H9 (cell line): ENCODE measurements at places on chromosomes 16 and 17.

DNA sequence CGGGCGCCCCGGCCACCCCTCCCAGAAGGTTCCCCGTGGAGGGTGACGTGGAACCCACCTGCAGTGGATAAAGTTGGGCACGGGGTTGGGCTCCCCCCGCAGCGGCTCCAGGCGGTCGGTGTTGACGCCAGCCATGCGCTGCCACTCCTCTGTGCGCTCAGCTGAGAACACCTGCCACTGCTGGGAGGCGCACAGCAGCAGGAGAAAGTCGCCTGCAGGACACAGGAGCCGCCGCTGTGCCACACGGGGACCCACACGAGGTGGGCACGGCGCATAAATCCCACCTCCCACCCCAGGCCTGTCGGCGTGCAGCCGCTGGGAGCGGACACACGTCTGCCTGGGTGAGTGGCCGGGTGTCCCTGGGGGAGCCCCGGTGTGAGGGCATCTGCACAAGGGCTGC lies 20.7 kb downstream of the CTU2 start:
- DNase-seq = no peak

GRCh38 chr16:22335668-22336246 lies 38.5 kb downstream of the POLR3E start:
- no peak for DNase-seq

DNA sequence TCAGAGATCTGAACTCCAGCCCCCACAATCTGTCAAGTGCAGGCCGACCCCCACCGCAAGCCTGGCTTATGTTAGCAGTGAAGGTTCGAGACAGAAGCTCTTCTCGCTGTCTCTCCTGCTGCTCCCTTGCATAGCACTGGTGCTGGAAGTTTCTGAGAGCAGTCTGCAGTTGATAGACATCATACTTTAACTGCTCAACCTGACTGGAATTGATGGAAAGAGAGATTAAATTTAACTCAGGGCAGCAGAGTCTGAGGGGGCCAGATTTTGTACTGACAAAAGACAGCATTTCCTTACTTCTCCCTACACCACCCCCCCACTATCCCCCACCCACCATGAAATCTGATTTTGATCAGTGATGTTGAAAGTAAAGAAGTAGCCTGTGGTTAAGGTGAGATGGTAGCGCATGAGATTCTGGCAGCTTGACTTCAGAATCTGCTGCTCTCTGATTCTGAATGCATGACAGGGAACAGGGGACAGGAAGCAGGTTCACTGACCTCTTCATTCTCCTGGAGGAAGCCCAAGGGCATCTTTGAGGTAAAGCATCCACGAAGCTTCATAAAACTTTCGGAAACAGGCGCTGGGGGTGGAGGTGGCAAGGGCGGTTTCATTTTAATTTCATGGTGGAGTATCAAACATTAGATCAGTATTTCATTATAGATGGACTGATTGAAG lies 44.3 kb upstream of the TMEM97 start:
- no peak for DNase-seq

DNA sequence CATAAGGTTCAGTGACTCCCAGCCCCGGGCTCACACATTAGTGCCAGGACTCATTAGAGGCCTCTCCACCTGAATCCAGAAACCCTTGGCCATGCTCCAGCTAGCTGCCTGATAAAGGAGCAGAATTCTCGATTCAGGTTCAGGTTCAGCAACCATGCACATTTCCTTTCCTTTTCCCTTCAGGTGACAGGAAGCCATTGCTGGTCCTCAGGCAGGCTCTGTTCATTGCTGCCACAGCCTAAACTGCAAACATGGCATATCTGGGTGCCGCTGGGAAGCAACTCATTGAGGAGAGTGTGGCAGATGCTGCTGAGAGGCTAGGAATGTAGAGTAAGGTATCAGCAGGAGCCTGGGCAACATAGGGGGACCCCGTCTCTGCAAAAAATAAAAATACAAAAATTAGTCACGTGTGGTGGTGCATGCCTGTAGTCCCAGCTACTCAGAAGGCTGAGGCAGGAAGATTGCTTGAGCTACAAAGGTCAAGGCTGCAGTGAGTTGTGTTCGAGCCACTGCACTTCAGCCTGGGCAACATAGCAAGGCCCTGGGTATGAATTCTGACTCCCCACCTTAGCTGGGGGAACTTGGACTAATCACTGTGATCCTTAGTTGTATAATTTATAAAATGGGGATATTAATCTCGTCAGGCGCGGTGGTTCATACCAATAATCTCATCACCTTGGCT lies 28.7 kb downstream of the ARL4D start:
- DNase-seq = no peak

DNA sequence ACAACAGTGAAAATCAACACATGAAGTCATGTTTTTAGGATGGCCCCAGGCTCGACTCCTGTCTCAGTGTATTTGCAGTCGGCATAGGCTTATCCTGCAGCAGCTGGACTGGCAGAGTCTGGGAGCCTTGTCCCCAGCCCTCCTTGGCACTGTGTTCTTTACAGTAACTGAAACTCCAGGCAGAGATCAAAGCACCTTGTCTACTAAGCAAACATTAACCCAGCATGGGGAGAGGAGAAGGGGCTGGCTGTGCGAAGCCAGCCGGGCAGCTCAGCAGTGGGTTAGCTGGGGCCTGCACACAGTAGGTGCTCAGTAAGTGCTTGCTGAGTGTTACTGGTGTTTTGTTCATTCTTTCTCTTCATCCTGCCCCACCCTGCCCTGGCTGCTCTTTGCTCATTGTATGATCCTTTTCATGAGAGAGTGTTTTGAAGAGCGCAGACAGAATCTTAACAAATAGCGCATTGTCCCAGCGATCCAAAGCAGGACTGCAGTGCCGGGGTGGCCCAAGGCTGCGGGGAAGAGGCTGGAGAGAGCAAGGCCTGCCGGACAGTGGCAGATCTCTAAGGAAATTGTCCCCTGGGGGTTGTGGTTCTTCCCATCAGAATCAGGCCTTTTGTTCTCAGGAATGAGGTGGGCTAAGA lies 23.5 kb upstream of the ITGB4 start:
- DNase-seq = no peak

DNA sequence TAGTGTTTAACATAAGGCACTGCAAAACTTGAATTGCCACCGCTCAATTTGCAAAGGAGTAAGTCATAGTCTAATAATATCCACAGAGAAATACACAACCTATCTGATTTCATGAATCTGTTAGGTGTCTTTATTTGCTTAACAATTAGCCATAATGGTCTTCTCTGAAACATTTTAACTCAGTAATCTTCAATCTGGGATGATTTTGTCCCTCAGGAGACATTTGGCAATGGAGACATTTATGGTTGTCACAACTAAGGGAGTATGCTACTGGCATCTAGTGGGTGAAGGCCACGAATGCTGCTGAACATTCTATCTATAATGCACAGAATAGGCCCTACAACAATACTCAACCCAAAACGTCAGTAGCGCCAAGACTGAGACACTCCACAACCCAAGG lies 4.3 kb downstream of the UBE2G1 start:
- DNase-seq = no peak

- DNase-seq = no peak
Measured at GRCh38 chr17:49745175-49746139, 18.5 kb downstream of the FAM117A start.

- peak; percentile 88 for DNase-seq
Measured at GRCh38 chr16:89909777-89910716, 8.6 kb upstream of the MC1R start.

GRCh38 chr17:75504347-75505151 lies 10.8 kb downstream of the CASKIN2 start:
- DNase-seq = peak; percentile 84

- DNase-seq = peak; percentile 11
Measured at GRCh38 chr17:77728871-77729270, 229.6 kb upstream of the TNRC6C start.

GRCh38 chr17:28001149-28001548 lies 41.3 kb upstream of the NLK start:
- DNase-seq = no peak

- no peak for DNase-seq
Measured at GRCh38 chr17:82864713-82865248, 25.0 kb upstream of the ZNF750 start.

- DNase-seq = no peak
Measured at GRCh38 chr17:61775364-61775763, 88.0 kb downstream of the BRIP1 start.

- DNase-seq = no peak
Measured at GRCh38 chr16:71631776-71632175, 5.8 kb downstream of the MARVELD3 start.

GRCh38 chr16:19858340-19859018 lies 26.2 kb downstream of the GPRC5B start:
- DNase-seq = no peak

DNA sequence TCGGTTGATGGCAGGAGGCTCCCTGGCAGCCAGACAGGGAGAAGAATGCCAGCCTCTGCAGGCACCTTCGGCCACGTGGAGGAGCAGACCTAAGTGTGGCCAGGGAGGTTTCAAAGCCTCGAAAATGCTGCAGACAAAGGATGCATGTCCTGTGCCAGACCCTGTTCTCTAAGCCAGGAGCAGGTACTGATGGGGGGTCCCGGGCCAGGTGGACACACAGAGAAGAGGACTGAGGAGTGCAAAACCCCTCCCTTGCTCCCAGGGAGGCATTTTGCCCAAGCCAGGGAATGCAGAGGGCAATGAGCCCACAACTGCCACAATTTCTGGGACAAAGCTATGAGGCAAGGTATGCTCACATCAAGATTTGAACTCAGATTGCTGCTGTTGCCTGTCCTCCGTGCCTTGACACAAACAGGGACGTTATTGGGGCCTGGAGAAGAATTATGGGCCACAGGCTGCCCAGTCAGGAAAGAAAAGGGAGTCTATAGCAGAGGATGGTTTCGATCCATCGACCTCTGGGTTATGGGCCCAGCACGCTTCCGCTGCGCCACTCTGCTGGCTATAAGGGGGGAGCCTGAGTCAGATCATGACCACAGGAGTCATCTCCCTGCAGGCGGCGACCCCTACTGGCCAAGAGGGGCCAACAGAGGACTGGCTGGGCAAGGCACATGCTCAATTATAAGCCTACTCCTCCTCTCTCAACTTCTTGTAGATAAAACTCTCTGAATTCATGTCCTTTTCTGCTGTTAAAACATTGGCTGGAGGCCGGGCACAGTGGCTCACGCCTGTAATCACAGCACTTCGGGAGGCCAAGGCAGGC lies 25.1 kb upstream of the FOXK2 start:
- DNase-seq = peak; percentile 97

- peak; percentile 15 for DNase-seq
Measured at GRCh38 chr17:67052720-67053437, 8.5 kb downstream of the CACNG1 start.

GRCh38 chr16:74455619-74456289 lies 34.5 kb upstream of the CLEC18B start:
- DNase-seq = no peak

DNA sequence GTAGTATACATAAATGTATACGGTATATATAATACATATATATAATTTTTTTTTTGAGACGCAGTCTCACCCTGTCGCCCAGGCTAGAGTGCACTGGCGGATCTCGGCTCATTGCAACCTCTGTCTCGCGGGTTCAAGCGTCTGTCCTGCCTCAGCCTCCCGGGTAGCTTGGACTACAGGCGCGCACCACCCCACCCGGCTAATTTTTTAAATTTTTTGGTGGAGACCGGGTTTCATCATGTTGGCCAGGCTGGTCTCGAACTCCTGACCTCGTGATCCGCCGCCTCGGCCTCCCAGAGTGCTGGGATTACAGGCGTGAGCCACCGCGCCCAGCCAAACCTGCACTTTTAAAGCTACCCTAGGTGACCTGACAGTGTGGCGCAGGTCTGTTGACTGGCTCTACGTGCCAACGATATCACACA lies 745 bp downstream of the PAM16 start:
- DNase-seq = no peak

GRCh38 chr17:37410357-37410756 lies 3.7 kb downstream of the TADA2A start:
- DNase-seq = no peak

- no peak for DNase-seq
Measured at GRCh38 chr17:35010093-35010492, 29.8 kb downstream of the LIG3 start.

DNA sequence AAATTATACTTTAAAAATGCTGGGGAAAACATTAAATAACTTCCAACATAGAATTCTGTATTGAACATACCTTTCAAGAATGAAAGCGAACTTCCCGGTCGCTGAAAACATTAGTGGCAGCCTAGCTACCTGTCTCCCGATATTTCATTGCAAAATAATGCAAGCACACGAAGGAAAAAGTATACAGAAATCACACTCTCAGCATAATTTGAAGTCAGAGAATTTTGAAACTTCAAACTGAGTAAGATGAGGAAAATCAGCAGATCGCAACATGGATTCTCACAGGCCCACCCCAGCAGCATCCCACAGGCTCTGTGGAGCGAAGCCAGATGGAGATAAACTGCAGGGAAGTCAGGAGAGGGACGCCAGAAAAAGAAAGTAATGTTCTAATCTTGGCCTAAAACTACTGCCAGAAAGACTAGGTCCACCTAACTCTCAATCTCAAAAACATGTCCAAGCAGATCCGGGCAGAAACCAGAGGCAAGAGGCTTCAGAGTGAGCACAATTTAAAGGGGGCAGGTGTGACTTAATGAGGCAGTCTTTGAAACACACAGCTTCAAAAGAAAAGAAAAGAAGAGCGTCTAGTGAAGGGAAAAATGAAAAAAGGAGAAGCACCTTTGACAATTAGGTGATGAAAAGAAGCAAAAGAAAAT lies 4.8 kb upstream of the GOSR1 start:
- DNase-seq = no peak

GRCh38 chr17:80485846-80486245 lies 9.4 kb upstream of the NPTX1 start:
- DNase-seq = no peak

DNA sequence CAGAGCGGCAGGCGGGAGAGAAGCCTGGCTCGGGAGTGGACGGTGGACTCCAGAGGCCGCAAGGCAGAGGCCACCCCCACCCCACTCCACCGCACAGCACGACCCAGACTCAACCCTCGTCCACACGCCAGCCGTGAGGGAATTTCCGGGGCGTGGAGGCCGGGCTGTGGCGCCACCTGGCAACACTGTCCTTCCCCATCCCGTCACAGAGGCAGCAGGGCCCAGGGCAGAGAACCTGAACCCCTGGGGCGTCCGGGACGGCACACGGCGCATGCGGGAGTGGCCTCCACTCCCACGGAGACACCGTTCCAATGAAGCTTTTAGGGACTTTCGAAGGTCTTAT lies 23.5 kb downstream of the GNPTG start:
- no peak for DNase-seq

GRCh38 chr16:53090286-53090590 lies 35.4 kb downstream of the CHD9 start:
- DNase-seq = no peak

GRCh38 chr16:89639385-89639784 lies 18.1 kb downstream of the CHMP1A start:
- no peak for DNase-seq
